ENCODE measurements at places on chromosomes 3 and 15.

- peak; percentile 52 for DNase-seq
These were observed 3.8 kb upstream of the SLCO3A1 start for GRCh38 chr15:91849749-91850161.

DNA sequence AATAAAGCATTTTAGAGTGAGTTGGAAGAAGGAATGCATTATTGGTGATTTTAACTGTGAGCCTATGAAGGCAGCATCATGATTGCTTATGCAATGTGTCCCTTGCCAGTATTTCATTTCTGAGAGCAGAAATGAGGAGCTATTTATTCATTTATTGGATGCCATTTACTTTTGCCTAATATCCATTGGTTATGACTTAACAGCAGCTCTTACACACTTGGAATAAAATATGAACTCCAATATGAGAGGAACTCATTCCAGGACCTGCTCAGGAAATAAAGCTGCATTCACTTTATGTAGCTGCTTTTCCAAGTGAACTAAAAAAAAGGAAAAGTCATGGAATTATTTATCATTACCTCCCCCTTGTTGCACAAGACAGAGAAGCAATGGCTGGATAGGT is 280.1 kb downstream of the LRTM1 start:
- no peak for DNase-seq

DNA sequence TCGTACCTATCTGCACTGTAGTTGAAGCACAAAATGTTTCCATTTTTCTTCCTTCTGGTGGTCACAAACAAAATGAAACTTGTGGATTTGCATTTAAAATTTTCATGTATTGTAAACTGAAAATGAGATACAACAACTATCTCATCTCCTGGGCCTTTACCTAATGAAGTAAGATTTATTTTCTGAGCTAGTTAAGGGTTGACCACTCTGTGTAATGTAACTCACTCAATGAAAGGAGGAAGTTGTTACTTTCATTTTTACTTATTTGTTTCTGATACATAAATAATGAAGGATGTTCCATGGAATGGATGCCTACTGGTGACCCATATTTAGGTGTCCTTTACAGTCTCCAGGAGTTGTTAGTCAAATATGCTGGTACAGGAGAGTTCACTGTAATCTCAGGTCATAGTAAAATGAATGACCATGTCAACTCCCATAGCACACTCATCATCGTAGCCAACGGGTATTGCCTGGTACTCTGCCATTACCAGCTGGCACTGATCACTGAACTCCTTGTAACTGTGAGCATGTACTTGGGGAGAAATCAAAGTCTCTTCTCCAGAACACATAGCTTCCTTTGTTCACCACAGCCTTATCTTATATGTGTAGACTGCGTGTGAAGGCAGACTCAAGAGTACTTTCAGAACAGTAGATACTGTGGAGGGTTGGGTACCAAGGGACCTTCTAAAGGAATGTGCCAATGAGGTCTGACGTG is 474.2 kb upstream of the ROBO2 start:
- no peak for DNase-seq

DNA sequence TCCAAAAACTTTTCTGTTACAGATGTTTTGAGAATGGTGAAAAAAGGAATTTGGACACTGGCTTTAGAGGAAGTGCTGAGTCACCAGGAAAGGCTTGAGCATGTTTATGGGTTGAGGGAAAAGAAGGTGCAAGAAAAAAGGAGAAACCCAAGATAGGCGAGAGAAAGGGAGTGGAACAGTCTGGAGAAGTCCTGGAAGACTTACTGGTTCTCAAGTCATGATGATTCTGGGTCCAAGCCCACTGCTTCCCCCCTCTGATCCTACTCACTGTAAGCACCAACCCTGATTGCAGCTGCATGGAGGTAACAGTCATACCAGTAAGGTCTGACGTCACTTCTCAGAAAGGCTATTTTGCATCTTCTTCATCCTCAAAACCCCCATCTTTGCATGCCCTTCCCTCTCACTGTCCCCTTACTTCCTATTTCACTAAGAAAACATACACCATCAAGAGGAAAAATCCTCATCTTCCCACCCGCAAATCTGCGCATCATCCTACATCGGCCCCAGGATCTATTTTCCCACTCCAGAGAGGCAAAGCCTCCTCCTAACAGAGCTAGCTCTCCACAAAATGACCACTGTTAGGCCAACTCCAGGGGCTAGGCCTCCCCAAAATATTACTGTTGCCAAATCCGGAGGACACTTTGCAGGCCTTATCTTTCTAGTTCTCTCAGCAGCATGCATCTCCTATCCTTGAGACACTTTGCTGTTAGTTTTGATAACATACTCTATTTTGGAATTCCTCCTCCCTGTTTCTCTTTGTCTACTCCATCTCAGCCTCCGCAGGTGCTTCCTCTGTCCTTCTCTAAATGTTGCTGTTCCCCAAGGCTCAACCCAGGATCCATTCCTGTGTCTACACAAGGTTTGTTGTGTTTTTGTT is 3.2 kb upstream of the ATP13A3 start:
- no peak for DNase-seq

GRCh38 chr3:98460220-98460619 is 2.8 kb upstream of the OR5K1 start:
- DNase-seq, result no peak

- no peak for DNase-seq
These were observed 51.1 kb upstream of the WNT5A start for GRCh38 chr3:55538158-55538557.

DNA sequence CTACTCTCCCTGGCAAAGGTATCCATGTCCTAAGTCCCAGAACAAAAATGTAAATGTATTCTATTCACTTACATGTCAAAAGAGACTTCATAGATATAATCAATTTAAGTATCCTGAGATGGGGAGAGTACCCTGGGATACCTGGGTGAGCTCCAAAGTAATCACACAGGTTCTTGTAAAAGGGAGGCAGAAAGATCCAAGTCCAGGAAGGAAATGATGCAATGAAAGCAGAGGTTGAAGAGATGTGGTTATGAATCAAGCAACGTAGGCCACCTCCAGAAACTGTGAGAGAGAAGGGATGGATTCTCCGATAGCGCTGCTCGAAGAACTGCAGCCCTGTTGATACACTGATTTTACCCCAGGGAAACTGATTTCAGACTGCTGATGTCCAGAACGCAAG is 93.9 kb upstream of the VGLL3 start:
- DNase-seq, result no peak

DNA sequence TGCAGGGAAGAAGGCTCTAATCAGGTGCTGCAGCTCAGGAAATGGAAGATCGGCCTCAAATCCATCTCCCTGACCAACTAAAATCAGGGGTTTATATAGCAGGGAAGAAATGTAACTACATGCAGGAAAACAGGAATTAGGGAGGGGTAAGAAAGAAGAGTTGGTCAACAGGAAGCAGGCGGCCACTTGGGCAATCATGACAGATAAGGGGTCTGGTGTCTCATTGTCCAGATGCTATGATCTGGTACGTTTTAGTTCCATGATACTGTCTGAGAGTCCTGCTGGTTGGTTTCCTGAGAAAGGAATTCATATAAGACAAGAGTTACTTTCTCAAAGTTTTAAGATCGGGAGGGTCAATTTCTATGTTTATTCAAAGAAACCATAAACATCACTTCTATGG is 24.2 kb downstream of the KATNBL1 start:
- DNase-seq, result no peak

- DNase-seq, result no peak
These were observed 14.6 kb downstream of the MYNN start for GRCh38 chr3:169787791-169788190.

DNA sequence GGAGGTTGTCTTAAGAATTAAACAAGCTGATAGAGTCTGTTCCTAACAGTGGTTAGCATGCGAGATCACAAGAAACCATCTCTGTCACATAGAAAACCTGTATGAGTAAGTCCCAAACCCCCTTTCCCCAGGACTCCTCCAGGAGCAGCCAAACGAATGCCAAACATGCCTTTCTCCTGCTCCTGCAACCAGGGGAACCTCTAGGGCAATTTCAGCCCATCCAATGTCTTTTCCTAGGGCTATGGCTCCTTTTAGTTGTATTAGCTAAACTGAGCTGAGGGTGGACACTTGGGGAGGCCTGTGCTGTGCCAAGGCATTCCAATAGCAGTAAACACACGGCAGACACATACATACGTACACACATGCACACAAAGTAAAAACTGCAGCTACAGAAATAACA is 36.5 kb upstream of the TIMP4 start:
- DNase-seq, result no peak

- no peak for DNase-seq
These were observed 129.6 kb downstream of the FOXP1 start for GRCh38 chr3:71453822-71454511.

- DNase-seq, result no peak
These were observed 484.1 kb downstream of the IGSF11 start for GRCh38 chr3:118550556-118550955.

- no peak for DNase-seq
These were observed 190.8 kb downstream of the ADAMTSL3 start for GRCh38 chr15:83844742-83845141.

- DNase-seq, result no peak
These were observed 17.2 kb upstream of the TCAIM start for GRCh38 chr3:44321335-44321734.

DNA sequence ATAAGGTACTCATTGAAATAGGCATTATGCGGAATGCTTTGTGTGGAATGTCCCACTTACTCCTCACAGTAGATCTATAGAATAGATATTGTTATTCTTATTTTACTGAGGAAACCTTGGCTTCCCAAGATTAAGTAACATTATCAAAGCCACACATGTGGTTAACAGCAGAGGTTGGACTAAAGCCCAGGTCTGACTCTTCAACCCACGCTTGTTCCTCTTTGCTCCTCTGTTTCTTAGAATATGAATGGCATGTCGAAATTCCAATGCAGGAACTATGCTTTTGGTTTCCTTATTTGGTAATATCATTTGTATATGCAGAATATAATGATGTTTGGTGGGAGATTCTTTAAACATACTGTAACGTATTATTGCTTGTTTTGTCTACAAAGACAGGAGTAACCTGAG is 818.8 kb upstream of the LMCD1 start:
- DNase-seq, result no peak

- DNase-seq, result no peak
These were observed 102.4 kb upstream of the RASGRP1 start for GRCh38 chr15:38666865-38667510.

GRCh38 chr15:67116742-67117141 is 51.3 kb downstream of the SMAD3 start:
- peak; percentile 69 for DNase-seq

- DNase-seq, result no peak
These were observed 244.5 kb upstream of the STT3B start for GRCh38 chr3:31288224-31288623.

GRCh38 chr15:75031848-75032247 is 8.5 kb downstream of the PPCDC start:
- DNase-seq, result no peak

DNA sequence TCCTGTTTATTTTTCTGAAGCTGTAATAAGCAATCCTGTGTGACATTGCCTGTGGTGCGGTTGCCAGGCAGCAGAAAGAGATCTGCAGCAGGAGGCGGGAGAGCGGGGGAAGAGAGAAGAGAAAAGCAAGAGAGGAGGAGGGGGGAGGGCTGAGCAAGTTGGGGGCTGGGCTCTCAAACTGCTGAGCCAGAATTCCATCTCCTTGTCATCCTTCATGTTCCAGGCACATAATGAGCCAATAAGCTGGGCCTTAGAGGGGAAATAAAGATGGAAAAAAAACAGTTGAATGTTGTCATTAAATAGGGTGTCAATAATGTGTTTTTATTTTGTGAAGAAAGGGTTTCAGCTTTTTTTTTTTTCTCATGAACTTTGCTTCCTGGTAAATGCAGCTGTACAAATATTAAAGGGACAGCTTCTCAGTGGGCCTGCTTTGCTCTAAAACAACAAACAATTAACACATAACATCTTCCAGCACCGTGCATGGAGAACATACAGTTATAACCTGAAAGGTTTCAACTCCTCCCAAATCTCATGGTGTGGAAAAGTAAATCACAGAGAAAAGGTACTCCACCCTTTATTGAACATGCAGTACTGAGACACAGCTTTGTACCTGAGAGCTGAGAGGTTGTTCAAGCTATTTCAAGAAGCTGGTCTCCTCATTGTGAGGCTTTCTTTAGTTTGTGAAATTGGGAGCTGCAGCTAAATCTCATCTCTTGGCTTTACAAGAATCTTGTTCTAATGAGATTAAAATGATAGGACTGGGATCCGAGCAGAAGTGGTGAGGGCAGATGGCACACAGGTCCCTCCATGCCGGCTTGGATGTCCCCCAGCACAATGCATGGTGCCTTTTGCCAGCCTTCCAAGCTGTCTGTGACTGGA is 451.1 kb upstream of the KCNMB2 start:
- peak; percentile 50 for DNase-seq

DNA sequence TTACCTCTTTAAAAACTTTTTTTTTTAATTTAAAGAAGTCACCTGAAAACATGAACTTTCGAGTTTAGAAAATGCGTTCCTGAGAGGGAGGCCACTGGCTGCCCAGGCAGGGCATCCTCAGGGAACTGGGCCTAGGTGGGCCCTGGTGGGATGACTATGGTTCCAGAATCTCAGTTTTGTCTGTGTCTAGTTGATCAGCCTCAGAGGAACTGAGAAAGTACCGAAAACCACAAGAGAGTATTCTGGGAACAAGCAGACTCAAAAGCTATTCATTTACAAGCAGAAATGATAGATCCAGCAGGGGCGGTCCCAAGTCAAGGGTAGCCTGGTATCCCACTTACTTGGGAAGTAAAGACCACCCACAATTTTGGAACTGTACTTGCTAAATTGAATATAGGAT is 10.5 kb downstream of the WWTR1 start:
- DNase-seq, result no peak

- no peak for DNase-seq
These were observed 216.8 kb downstream of the VGLL3 start for GRCh38 chr3:86774082-86774691.

DNA sequence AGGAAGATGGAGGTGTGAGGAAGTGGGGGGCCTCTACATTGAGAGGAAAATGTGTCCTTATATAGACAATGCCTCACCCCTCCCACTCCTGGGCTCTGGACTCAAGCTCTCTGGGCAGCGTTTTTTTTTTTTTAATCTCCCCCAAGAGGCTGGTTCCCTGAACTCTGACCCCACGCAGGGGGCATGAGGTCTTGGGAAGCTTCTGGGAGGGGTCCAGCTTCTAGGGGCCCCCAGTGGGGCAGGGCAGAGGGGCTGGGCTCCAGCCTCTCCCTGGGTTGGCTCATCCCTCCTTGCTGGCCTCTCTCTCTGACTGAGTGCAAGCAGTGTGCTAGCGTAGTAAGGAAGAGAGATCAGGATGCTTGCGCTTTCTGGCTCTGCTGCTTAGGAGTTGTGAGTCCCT is 101.4 kb upstream of the HACD2 start:
- no peak for DNase-seq

- DNase-seq, result no peak
These were observed 16.2 kb upstream of the C15orf39 start for GRCh38 chr15:75185271-75186029.

- no peak for DNase-seq
These were observed 58.6 kb downstream of the MAP2K5 start for GRCh38 chr15:67601073-67601472.
